ENCODE measurements at places on chromosomes 7 and 10.

DNA sequence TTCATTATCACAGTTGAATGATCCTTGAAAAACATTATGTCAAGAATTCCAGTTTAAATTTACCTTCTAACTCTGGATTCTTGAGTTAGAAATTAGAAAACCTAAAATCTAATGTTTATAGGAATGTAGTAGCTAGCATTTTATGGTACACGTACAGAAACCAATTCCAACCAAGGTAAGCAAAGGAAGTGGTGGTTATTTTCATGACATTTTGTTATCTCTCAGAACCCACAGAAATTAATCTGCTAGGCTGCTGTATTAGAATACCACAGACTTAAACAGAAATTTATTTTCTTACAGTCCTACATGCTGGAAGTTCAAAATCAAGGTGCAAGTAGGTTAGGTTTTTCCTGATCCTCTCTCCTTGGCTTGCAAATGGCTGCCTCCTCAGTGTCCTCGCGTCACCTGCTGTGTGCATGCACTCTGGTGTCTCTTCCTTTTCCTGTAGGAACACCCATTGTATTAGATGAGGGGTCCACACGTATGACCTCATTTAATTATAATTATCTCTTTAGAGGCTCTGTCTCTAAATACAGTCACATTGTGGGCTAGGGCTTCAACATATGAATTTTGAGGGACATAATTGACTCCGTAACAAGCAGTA is 8.5 kb upstream of the CSTF2T start:
- no peak for DNase-seq

GRCh38 chr10:12384906-12385305 is 35.6 kb downstream of the CAMK1D start:
- DNase-seq: no peak

GRCh38 chr7:73811760-73812168 is 19.0 kb upstream of the CLDN4 start:
- peak; percentile 31 for DNase-seq

- no peak for DNase-seq
Measured at GRCh38 chr10:89360157-89360556, 17.7 kb upstream of the IFIT1B start.

DNA sequence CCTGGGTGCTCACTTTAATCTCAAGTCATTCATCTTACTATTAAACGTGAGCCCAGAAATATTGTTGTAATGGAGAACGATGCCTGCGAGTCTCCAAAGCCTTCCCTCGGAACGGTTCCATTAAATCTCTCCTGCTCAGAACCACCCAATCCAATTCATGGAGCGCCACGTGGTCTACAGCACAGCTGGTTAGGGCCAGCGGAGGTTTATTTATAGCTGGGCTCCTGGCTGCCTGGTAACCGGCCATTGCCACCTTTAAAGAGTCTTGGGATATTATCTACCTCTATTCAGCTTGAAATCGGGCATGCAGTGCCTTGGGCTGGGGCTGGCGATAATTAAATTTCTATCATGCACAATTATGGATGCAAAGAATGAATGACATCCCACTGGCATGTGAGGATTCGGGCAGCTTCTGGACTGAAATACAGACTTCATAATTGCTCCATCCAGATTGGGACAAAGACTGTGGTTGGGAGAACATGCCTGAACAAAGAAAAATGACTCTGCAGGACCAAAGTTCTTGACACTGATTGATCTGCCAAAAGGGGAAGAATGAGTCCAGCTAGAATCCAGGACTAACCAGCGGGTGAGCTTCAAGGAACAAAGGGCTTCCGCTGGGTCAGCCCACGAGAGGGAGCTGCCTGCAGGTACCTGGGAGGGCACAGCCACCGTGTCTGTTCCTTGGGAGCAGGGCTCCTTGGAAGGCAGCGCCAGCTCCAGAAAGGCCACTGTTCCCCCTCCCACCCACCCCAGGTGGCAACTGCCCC is 7.3 kb downstream of the FAM20C start:
- no peak for DNase-seq

DNA sequence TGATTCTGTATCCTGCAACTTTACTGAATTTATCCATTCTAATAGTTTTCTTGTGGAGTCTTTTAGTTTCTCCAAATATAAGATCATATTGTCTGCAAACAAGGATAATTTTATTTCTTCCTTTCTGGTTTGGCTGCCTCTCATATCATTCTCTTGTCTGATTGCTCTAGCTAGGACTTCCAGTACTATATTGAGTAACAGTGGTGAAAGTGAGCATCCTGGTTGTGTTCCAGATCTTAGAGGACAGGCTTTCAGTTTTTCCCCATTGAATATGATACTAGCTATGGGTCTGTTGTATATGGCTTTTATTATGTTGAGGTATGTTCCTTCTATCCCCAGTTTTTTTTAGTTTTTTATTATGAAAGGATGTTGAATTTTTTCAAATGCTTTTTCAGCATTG is 28.2 kb downstream of the KLHL7 start:
- DNase-seq: no peak

DNA sequence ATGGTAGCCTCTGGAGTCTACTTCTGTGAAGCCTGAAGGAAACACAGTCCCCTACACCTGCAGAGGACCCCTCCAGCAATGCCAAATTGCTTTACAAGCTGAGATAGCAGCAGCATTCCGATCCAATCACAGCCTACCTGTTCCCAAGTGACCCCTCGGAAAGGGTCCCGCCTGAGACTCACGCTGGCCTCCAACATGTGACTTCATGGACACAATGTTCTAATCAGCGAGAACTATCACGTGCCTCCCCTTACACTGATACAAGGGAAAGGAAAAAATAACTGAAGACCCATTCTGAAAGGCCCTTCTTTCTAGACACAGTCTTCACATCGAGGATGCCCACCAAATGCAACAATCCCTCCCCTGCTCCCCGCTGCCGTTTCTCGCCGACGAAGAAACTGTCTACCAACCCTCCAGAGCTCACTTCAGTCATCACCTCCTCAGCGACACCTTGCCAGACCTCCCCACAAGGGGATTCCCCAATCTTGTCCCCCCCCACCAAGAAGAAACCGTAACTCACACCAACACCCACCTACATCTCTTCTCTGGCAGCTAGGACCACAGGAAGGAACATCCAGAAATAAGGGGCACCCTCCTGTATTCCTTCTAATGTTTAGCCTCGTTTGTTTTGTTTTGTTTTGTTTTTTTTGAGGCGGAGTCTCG is 1.8 kb downstream of the SNX8 start:
- no peak for DNase-seq

All from T-helper 1 cell (primary cell).